ENCODE measurements at places on chromosomes 7 and 10.

DNA sequence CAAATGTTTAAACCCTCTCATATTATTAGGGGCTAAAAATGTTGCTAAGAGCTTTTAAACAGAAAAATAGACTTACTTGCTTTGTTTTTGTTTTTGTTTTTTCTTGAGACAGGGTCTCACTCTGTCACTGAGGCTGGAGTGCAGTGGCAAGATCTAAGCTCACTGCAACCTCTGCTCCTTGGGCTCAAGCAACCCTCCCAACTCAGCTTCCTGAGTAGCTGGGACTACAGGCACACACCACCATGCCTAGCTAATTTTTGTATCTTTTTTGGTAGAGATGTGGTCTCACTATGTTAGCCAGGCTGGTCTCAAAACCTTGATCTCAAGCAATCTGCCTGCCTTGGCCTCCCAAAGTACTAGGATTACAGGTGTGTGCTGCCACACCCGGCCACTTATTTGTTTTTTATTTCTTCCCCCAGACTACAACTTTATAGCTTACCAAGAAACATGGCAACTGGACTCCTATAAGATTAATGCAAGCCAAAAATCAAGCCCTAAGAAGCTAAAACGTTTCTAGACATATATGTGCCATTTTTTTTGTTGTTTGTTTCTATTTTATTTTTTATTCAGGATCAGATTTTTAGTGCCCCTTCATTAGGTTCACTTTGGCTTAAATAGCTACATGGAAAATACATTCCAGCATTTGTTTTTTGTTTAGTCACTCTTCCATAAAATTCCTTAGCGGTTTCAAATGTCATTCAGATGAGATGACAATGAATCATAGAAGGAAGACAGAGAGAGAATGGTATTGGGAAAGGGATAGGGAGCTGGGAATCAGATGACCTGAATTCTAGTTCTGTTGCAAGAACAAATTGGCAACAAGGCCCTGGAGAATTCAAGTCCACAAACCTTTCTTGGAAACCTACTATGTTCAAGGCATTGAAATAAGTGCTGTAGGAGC, 163.4 kb upstream of the MKLN1 start:
- no peak for DNase-seq

DNA sequence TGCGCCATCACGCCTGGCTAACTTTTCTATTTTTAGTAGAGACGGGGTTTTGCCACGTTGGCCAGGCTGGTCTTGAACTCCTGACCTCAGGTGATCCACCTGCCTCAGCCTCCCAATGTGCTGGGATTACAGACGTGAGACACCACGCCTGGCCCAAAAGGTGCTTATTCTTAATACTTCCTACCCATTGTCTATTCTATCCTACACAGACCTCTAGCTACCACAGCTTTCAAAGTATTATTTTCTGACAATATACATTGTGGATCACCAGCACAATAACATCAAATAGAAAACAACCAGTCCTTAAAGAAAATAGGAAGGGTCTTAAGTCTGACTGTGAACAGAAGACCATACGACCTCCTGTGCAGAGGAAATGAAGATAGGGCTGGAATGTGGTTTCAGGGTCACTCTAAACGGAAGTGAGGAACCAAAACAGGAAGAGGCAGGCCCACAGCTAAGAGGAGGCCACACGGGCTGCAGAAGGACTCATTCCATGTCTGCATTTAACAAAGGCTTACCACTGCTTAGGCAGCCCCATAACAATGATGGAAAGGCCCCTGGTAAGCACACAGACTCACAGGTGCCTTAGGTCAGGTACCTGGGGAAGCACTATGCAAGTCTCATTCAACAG, 115.2 kb downstream of the ZFAND4 start:
- DNase-seq: no peak

DNA sequence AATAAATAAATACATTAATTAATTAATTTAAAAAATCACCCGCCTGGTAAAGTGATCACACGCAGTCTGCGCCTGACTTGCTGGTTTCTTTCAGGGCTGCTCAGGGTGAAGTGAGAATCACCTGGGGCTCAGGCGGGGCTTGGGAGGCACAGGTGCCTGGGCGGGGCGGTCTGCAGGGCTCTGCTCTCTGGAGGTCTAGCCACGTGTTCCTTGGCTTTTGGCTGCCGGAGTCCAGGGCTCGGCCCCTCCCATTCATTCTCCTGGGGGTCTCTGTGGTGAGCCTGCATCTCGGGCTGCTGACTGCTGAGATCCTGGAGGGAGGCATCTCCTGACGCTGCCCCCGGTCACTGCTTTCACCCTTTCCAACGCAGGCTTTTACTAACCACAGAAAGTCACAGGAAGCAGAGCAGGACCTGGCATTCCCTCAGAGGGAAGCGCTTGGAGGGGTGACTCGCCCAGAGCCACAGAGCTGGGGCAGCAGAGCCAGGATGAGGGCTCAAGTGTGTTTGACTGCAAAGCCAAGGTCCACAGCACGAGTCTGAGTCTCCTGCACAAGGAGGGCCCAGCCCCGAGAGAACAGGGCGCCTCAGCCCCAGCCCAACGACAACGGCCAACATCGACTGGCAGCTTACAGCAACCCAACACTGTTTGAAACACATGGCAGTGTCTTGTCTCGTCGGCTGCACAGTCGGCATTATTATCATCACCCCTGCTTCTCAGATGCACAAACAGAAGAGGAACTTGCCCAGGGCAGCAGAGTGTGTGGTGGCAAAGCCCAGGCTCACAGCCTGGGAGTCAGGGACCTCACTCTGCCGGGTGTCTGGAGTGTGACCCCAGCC, 22.4 kb upstream of the MNX1 start:
- no peak for DNase-seq

DNA sequence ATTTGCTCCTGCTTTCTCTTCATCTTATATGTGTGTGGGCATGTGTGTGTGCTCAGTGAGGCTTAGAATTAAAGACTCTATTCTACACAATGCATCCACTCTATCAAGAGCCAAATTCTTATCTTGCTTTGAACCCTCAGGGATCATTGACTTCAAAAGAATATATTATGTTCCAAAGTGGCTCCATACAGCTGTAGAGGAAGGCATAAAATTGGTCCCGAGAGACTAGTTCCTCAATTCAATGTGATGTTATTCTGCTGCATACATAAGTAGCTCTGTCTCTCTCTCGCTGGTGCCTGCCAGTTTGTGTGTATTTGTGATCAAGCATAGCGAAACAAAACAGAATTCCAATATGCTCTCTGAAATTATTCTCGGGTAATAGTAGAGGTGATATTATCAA, 997.9 kb upstream of the POT1 start:
- no peak for DNase-seq

- DNase-seq: no peak
Measured at GRCh38 chr10:79183468-79183865, 114.7 kb downstream of the ZMIZ1 start.

DNA sequence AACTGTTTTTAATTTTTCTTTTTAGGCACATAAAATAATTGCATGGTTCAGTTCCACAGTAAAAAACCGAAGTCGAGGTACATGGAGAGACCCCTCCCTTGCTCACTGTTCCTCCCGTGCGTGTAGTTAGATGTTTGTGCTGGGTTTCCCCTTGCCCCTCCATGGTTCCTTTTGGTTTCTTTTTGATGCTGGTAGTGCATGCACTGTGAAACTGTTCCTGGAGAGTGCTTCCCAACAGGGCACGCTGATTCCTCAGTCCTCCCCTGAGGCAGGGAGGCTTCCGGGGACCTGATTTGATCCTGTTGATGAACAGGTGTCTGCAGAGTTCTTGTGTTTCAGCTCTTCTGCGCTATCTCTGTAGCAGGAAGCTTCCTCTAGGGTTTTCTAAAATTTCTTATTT, 69.5 kb downstream of the ADCY1 start:
- no peak for DNase-seq

DNA sequence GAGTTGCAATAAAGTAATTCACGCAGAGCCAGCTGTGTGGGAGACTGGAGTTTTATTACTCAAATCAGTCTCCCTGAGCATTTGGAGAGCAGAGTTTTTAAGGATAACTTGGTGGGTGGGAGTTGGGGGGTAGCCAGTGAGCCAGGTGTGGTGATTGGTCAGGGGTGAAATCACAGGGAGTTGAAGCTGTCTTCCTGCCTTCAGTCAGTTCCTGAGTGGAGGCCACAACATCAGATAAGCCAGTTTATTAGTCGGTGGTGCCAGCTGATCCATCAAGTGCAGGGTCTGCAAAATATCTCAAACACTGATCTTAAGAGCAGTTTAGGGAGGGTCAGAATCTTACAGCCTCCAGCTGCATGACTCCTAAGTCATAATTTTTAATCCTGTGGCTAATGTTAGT, 3.3 kb upstream of the CYP51A1 start:
- DNase-seq: no peak

DNA sequence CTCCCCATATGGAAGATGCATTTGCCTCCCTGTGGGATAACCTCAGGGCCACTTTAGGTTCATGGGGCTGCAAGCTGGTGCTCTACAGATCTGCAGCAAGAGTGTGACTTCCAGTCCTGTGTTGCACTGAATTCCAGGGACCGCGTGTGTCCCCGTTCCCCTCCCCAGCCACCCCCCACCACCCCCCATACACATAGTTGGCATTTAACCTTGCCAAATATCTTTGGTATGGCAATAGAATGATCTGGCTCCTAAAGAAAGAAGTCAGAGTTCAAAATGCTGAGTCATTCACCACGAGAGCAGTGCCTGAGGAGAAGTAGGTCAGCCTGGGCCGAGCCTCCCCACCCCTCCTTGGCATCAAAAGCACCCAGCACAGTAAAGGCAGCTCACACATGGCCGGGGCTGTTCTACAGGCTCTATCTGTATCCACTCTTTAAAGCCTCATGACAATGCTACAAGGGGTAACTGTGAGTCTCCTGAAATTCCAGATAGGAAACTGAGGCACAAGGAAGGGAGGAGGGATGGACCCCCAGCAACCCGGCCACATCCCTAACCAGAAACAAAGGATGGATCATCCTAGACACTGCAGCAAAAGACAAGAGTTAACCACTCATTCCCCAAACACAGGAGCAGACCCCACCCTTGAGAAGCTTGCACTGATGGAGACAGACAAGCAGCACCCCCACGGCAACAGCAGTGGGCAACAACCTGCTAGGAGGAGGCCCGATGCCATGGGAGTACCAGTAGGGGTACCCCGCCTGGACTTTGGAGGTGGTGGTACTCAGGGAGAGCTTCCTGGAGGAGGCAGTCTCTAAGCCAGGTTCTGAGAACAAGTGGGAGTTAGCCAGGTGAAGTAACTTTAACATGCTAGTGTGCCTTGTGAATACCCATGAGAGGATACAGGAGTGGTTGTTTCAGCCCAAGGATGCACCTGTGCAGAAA, 70.3 kb upstream of the NANOS1 start:
- DNase-seq: no peak

GRCh38 chr10:75672111-75672671, 240.8 kb downstream of the LRMDA start:
- no peak for DNase-seq

GRCh38 chr7:10429031-10429430, 544.6 kb upstream of the PHF14 start:
- DNase-seq: no peak

GRCh38 chr7:99278180-99278579, 5.5 kb downstream of the MYH16 start:
- no peak for DNase-seq

- peak; percentile 42 for DNase-seq
Measured at GRCh38 chr7:125316466-125316865, 386.8 kb upstream of the POT1 start.

DNA sequence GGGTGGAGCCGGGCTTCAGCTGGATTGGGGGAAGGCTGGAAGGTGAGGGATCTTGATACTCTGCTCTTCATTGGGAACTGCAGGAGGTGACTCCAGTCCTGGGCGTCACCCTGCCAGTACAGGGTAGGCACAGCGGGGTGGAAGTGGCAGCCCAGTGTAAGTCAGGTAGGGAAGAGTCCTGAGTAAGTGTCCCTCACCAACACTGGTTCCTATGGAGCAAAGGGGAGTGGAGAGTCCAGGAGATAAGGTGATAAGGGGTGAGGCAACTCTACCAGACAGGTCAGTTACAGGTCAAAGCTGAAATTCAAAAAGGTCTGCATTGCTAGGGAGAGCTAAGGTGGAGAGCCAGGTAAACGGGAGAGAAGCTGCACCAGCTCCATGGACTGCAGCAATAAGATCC, 145.6 kb upstream of the NFE2L3 start:
- DNase-seq: no peak

GRCh38 chr10:49620286-49620810, 6.5 kb downstream of the CHAT start:
- DNase-seq: no peak

- DNase-seq: no peak
Measured at GRCh38 chr10:112390125-112390703, 16.3 kb downstream of the ACSL5 start.

DNA sequence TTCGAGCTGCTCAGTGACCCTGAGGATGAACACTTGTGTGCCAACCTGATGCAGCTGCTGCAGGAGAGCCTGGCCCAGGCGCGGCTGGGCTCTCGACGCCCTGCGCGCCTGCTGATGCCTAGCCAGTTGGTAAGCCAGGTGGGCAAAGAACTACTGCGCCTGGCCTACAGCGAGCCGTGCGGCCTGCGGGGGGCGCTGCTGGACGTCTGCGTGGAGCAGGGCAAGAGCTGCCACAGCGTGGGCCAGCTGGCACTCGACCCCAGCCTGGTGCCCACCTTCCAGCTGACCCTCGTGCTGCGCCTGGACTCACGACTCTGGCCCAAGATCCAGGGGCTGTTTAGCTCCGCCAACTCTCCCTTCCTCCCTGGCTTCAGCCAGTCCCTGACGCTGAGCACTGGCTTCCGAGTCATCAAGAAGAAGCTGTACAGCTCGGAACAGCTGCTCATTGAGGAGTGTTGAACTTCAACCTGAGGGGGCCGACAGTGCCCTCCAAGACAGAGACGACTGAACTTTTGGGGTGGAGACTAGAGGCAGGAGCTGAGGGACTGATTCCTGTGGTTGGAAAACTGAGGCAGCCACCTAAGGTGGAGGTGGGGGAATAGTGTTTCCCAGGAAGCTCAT, 1.1 kb downstream of the DDIT4 start:
- no peak for DNase-seq

GRCh38 chr10:69506834-69507713, 55.8 kb downstream of the TSPAN15 start:
- no peak for DNase-seq

GRCh38 chr7:92366730-92367129, 80.6 kb upstream of the GATAD1 start:
- DNase-seq: no peak

- no peak for DNase-seq
Measured at GRCh38 chr10:125605167-125605566, 77.8 kb downstream of the TEX36 start.
